ENCODE measurements at places on chromosomes 4 and X. TPM values are rescaled to one million over a fixed set of nuclear protein-coding genes. Genes with fewer than 3 reads are reported as not detected.

The BMP3 gene
- total RNA-seq = not detected

The SLC2A9 gene
- 0.49 TPM for total RNA-seq

DNA sequence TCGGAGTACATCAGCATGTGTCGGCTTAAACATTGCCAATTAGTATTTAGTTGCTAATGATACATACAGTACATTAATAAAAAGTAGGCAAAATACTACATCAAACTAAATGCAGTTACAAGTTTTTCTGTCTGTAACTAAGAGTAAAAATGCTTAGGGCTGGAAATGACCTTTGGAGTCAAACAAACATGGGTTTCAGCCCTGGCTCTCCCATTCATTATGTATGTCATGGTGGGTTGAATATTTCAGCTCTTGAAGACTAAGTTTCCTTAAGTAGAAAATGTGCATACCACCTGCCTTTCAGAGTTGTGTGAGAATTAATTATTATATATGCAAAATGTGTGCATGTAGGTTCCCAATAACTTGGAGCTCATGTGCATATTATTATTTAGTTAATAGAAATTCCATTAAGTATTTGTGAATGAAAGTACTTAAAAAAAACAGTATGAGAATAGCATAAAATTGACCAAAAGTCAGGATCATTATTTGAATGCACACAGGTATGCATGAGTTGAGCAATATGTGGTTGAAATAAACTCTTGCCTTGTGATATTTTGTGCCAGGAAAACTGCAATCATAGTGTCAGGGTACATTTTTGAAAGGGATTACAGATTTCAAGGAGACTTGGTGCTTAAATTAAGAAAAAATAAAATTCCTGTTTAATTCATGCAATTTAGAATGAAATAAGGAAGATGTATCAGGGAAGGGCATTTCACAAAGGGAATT lies 2048.7 kb downstream of the PCDH7 start:
- no peak overlapping the region for H3K27ac ChIP-seq
- DNase-seq = no peak
- no peaks in the 10 kb centered on the region for H3K36me3 ChIP-seq
- H3K27me3 ChIP-seq = no peaks in the 10 kb centered on the region
- H3K4me3 ChIP-seq = no peak overlapping the region

DNA sequence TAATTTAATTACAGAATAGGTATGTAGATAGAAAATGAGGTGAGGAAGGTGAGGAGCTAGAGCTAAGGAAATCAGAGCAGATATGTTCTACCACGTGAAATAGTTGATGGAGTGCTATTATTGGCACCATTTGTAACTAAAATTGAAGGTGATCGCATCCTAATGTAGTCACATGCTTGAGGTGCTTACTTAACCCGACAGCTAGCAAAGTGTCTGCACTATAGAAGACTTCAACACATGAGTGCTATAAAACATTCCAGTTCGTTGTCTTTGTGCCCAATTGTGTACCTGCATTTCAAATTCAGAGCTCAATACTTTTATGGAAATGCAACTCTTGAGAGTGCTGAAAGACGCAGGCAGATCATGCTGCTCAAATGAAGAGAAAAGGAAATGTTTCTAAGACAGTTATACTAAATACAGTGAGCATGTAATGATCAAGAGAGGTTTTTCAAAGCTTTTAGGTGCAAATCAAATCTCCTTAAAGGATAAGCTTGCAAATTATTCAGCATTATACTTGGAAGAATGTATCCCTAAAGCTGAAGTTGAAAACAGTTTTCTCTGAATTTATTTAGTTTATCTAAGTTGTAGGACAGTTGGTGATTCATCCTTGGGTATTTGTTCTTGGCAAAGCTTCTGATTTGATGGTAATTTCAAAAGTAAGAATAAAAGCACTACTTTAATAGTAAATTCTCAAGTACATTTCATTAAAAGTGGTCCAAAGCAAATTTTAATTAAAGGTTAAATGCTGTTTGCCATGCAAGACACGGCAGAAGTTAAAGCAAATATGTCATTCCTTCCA lies 223.9 kb upstream of the EPHA5 start:
- H3K4me1 ChIP-seq = no peaks in the 10 kb centered on the region
- H3K27ac ChIP-seq = no peak overlapping the region
- no peak for DNase-seq
- no peaks in the 10 kb centered on the region for H3K36me3 ChIP-seq
- H3K27me3 ChIP-seq = no peaks in the 10 kb centered on the region

- H3K27me3 ChIP-seq = no peaks in the 10 kb centered on the region
- peaks cover 6% of the 10 kb centered on the region for H3K36me3 ChIP-seq
- peak overlapping the region; percentile 88 for H3K27ac ChIP-seq
- H3K4me3 ChIP-seq = peak overlapping the region; percentile 64
Measured at GRCh38 chr4:87390551-87390890, 467 bp downstream of the HSD17B11 start.

GRCh38 chr4:138053641-138054301 lies 188.4 kb downstream of the SLC7A11 start:
- 0 out of 2 replicates have a peak, but pooled peaks cover 4% of the 10 kb centered on the region for H3K4me1 ChIP-seq
- H3K27me3 ChIP-seq = no peaks in the 10 kb centered on the region
- DNase-seq = no peak
- no peak overlapping the region for H3K4me3 ChIP-seq

DNA sequence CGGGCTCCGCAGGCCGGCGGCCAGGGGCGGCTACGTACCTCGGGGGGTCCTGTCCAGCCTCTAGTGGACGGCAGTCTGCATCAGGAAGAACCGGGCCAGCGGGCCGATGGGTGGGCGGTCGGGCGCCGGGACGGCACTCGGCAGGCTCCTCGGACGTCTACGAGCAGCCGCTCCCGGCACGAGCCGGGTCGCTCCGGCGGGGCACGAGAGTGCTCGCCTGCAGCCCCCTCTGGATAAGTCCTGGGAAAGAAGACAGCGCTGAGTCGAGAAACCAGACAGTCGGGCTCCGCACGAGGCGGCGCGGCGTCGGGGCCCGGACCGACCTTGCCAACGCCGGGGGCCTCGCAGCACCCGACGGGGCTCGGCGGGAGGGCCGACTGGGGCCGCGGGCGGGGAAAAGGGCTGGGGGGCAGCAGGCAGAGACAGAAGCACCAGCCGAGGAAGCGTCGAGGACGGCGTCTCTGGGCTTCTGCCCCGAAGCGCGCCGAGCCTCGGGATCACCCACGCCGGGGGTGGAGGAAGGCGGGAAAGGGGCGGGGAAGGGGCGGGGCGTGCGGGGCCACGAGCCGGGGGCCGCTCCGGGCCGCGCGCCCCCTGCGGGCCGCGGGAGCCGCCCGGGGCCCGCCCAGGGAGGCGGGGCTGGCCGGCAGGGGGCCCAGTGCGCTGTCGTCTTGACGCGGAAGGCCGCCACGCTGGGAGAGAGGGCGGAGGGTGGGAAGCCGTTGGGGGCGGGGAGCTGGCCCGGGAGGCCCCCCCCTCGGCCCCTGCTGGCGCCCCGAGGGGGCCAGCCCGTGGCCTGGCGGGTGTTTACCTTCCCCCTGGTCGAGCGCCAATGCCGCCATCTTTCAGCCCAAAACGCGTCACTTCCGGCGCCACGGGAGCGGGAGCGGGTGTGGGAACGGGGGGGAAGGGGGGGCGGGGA lies 1.9 kb downstream of the KLHL15 start:
- DNase-seq = peak; percentile 91
- H3K27me3 ChIP-seq = no peaks in the 10 kb centered on the region
- peak overlapping the region; percentile 100 for H3K27ac ChIP-seq
- H3K36me3 ChIP-seq = peaks cover 18% of the 10 kb centered on the region
- H3K4me1 ChIP-seq = peaks cover 9% of the 10 kb centered on the region

GRCh38 chr4:13541720-13542576 lies 2.4 kb downstream of the NKX3-2 start:
- peaks cover 22% of the 10 kb centered on the region for H3K4me1 ChIP-seq
- H3K4me3 ChIP-seq = no peak overlapping the region
- no peaks in the 10 kb centered on the region for H3K36me3 ChIP-seq
- peaks cover 41% of the 10 kb centered on the region for H3K27me3 ChIP-seq
- DNase-seq = no peak

GRCh38 chr4:189445613-189446012 lies 495.1 kb upstream of the FRG1 start:
- H3K27me3 ChIP-seq = no peaks in the 10 kb centered on the region
- H3K4me3 ChIP-seq = no peak overlapping the region

The ETDA gene
- not detected for total RNA-seq

DNA sequence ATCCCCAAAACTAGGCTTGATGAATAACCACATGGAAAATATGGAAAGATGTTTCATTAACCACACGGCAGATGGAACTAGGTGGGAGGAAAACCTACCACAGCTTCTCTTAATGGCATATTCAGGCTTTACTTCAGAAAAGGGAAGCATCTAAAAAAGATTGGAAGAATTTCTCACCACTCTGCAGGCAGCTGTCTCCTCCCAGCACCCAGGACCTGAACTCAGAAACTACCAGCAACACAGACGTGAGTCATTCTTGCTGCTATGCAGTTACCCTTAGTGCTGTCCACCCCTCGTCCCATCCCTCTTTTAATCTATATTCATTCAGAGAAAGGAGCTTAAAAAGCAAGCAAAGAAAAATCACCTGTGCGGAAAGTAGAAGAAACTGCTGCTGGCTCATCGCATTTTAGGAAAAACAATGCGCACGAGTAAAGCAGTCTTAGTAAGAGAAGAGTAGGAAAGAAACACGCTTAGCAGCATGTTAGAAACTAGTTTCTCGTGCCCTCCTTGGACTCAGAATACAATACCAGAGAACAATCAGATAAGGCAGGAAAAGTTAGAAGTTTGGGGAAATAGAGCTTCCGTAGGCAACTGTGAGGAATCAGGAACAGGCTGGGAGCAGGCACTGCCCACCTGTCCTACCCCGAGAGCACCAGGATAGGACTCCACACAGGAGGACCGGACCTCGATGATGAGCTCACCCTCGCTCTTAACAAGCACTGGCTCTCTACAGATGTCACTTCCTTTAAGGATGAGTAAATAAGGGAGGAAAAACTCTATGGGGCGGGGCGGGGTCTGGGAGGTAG lies 48.1 kb upstream of the ENPP6 start:
- peak overlapping the region; percentile 51 for H3K27ac ChIP-seq
- H3K4me1 ChIP-seq = no peaks in the 10 kb centered on the region
- H3K4me3 ChIP-seq = peak overlapping the region; percentile 10

DNA sequence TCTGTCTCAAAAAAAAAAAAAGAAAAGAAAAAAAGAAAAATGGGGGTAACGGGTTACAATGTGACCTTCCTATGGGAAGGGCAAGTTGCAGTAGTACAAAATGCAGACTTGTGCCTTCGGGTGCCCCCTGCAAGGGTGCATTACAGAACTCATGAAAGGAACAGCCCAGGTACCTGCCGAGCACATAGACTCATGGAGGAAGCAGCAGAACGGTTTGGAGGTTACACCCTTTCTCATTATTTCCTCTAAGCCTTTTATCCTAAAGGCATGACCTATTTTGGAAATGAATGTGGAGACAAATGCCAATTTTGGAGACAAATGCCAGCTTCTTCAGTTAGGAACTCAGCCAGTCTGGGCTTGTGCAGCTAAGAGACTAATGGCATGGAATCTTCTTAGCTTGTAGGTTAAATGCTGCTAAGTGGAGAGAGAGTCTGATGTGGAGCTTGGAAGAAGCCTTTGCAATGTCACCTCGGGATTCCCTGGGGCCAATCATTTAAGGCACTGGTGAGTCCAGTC lies 44.1 kb upstream of the PRKX start:
- DNase-seq = no peak
- no peaks in the 10 kb centered on the region for H3K4me1 ChIP-seq
- no peaks in the 10 kb centered on the region for H3K36me3 ChIP-seq
- no peak overlapping the region for H3K4me3 ChIP-seq
- no peak overlapping the region for H3K27ac ChIP-seq

- no peak overlapping the region for H3K4me3 ChIP-seq
- H3K27me3 ChIP-seq = no peaks in the 10 kb centered on the region
- no peaks in the 10 kb centered on the region for H3K36me3 ChIP-seq
- H3K27ac ChIP-seq = no peak overlapping the region
Measured at GRCh38 chr4:129176864-129177263, 80.9 kb downstream of the C4orf33 start.

- H3K4me1 ChIP-seq = no peaks in the 10 kb centered on the region
- H3K27ac ChIP-seq = no peak overlapping the region
- H3K27me3 ChIP-seq = no peaks in the 10 kb centered on the region
- no peak for DNase-seq
Measured at GRCh38 chrX:48086082-48086481, 14.6 kb upstream of the ZNF630 start.

The NKX1-1 gene
- total RNA-seq = not detected

The POU3F4 gene
- total RNA-seq = not detected

- H3K4me3 ChIP-seq = no peak overlapping the region
- H3K27me3 ChIP-seq = no peaks in the 10 kb centered on the region
- no peaks in the 10 kb centered on the region for H3K4me1 ChIP-seq
- no peak for DNase-seq
- peaks cover 25% of the 10 kb centered on the region for H3K36me3 ChIP-seq
Measured at GRCh38 chr4:3190549-3190948, 58.4 kb upstream of the MSANTD1 start.

- H3K27me3 ChIP-seq = no peaks in the 10 kb centered on the region
- H3K4me1 ChIP-seq = peaks cover 7% of the 10 kb centered on the region
- H3K4me3 ChIP-seq = no peak overlapping the region
- no peak overlapping the region for H3K27ac ChIP-seq
Measured at GRCh38 chr4:165201806-165202205, 5.6 kb upstream of the KLHL2 start.

DNA sequence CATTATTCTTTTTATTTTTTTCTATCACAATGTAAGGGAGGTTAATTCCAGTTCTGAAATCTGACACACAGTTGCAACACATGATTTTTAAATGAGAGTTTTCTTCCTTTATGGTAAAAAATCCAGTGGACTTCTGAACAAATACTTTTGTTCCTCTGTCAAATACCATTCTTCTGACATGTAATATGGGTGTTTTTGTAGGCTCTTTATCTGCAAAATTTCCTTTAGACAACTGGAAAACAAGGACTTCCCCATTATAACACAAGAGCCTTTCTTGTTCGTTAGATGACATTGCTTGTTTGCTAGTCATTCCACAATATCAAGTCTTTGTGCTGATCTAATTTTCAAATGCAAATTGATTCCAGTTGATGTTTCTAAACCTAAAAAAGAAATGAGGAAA lies 7.7 kb downstream of the FANCB start:
- no peaks in the 10 kb centered on the region for H3K4me1 ChIP-seq
- no peak overlapping the region for H3K4me3 ChIP-seq
- peaks cover 38% of the 10 kb centered on the region for H3K36me3 ChIP-seq
- no peak for DNase-seq

DNA sequence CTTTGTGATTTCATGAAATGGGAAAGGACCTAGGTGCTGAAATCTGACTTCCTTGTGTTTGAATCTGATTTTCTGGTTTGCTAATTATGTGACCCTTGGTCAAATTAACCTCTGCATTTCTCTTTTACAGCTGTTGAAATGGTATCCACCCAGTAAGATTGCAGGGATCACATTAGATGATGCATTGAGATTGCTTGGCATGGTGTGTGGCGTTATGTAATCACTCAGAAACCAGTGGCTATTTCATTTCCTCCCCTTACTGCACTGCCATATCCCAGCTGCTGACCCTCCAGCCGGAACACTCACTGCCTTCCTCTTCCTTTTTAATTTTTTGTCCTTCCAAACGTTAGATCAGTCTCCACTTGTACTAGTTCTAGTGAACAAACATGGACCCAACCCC lies 79.0 kb downstream of the KLHL8 start:
- H3K27me3 ChIP-seq = no peaks in the 10 kb centered on the region
- H3K27ac ChIP-seq = no peak overlapping the region
- H3K4me3 ChIP-seq = no peak overlapping the region

All from K562 (cell line).